RPMI8226 (cell line): ENCODE measurements at places on chromosomes 4 and X.
A peak's percentile ranks its signal among the peaks of the same experiment; 100 is the strongest.

DNA sequence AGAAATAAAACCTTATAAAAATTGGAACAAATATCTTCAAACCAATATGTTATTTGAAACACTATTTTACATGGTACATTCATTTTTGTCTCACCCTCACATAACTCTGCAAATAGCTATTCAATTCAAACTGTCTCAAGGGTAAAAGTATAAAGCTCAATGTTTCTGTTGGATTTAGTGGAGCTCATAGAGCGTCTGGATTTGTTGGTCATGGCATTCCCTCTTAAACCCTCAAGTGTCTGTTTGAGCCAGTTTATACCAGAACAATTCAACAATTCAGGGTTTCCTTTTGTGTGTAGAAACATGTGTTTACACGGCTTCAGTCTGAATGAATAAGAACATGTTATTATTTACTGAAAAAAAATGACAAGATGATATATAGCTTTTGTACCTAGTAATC, 161.6 kb downstream of the PCDH18 start:
- no peak for DNase-seq

DNA sequence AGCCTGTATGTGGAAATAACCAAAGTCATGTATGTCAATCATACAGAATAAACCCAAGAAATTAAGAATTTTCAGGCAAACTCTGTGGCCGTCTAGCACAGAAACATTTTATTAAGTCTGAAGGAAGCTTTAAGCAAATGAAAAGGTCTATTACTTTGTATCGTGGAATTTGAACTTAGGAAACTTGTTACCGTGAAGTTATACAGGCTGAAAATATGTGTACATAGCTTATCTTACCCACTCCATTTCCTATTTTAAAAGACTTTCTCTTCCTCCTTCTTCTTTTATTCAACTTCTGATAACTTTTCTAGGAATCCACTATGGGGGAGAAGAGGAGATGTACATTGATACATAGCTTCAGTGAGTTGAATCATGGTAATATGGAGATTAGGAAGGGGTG, 108.3 kb downstream of the AGTR2 start:
- DNase-seq, result no peak

DNA sequence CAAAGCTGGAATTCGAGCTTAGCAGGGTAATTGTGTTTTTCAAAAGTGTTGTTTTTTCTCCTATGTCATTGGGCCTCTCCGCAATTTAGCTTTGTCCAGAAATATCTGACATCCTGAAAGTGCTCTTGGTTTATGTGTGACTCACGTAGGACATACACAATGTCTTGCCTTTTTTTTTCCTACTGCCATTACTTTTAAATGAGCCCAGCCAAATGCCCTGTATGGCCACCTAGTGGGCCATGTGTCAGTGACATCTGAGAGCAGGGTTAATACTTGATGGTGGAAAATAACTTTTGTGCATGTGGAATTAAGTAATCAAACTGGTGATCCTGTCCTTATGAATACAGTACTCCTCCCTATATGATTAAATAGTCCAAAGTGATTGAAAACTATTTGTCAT, 1411.1 kb upstream of the TENM3 start:
- peak; percentile 4 for DNase-seq

- no peak for DNase-seq
These were observed 405.3 kb downstream of the PPP4R3C start for GRCh38 chrX:27057883-27058282.
